ENCODE measurements at places on chromosomes 5 and 9. TPM values are rescaled to one million over a fixed set of nuclear protein-coding genes. Genes with fewer than 3 reads are reported as not detected.

Gene PCDHA10
- 1.7 TPM for total RNA-seq

Gene WDR31
- total RNA-seq, result 2.6 TPM

Gene CER1
- total RNA-seq, result not detected

Gene SEMA6A
- 33.3 TPM for total RNA-seq

Gene ZFP37
- 2.4 TPM for total RNA-seq

Gene CARTPT
- not detected for total RNA-seq

Gene MARVELD2
- total RNA-seq, result 32.4 TPM

Gene F12
- total RNA-seq, result 0.69 TPM

Gene LRRC19
- 0.64 TPM for total RNA-seq

Gene LCN15
- total RNA-seq, result not detected

Gene PLPP1
- total RNA-seq, result 56.1 TPM

Gene OBP2B
- total RNA-seq, result not detected

Gene FOXD4L5
- 0.41 TPM for total RNA-seq

Gene DBH
- not detected for total RNA-seq

Gene SLCO4C1
- 36.9 TPM for total RNA-seq

Gene ADAMTSL2
- total RNA-seq, result 17.4 TPM

Gene ANKRD31
- 0.14 TPM for total RNA-seq

Gene PCDHB16
- 4.1 TPM for total RNA-seq

Gene CNTFR
- 2.9 TPM for total RNA-seq

Gene IRX4
- total RNA-seq, result not detected

Gene RNF180
- 14.0 TPM for total RNA-seq

Gene SPATA31D4
- total RNA-seq, result not detected

All from upper lobe of right lung (tissue), 1 donor.